ENCODE measurements at places on chromosomes 12 and 14.
A peak's percentile ranks its signal among the peaks of the same experiment; 100 is the strongest.

DNA sequence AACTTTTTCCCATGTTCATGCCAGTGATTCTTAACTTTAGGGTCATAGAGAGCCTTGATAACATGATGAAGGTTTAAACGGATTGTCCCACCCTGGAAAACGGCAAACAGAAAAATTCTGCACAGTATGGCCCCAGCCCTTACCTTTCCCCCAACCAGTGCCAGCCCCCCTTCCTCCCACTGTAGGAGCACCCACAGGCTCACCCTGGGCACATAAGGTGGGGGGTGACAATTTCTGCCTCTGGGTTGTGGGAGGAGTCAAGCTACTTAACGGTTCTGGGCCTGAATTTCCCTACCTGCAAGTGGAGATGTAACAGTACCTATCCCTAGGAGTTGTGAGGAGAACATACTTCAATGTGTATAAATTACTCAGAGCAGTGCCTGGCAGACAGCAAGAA lies 18.0 kb downstream of the XRCC3 start:
- no peak for DNase-seq

- DNase-seq = no peak
Observed at GRCh38 chr12:13745111-13745860, 236.1 kb downstream of the GRIN2B start.

DNA sequence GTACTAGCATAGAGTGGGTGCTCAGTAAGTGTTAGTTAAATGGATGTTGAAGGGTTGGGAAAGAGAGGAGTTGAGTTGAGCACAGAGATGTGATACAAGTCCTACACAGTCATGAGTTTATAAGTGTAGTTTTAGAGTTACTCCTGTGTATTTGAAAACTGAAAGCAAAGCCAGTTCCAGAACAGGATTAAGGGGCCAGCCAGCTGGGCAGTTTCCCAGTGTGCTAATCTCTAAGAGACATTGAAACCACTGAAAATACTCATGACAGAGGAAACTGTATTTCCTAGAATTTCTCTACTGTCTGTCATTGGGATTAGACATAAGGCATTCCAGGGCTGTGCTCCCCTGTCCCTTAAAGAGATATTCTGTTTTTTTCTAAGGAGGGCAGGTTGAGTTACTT lies 101.0 kb downstream of the DERA start:
- DNase-seq = peak; percentile 78

DNA sequence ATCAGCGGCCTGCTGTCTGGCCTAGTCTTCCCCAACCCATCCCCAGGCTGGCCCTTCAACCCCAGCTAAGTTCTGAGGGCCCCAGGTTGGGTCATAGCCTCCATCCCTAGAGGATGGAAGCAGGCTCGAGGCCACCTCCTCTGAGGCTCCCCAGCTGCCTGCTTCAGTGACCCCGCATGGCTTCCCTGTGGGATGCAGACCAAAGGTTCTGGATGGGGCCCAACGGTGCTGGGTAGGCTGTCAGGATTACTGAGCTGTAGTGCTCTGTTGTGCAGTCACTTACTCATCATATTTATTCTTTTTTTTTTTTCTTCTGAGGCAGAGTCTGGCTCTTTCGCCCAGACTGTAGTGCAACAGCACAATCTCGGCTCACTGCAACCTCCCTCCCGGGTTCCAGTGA lies 92.0 kb downstream of the IRF2BPL start:
- DNase-seq = no peak

DNA sequence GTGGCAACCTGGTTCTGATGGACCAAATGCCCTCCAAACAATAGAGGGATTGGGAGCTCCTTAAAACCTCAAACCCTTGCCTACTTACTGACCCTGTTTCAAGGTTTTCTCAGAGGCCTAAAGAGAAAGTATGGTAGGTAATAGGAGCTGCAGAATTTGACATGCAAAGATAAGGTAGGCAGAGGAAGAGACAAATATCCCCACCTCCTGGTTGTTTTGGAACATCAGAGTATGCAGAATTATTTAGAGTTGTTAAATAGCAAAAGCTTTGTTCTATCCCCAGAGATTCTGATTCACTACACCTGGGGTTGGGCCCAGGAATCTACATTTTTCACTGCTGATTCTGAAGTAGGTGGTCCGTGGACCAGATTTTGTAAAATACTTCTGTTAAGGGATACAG lies 421.2 kb downstream of the SOX5 start:
- no peak for DNase-seq

DNA sequence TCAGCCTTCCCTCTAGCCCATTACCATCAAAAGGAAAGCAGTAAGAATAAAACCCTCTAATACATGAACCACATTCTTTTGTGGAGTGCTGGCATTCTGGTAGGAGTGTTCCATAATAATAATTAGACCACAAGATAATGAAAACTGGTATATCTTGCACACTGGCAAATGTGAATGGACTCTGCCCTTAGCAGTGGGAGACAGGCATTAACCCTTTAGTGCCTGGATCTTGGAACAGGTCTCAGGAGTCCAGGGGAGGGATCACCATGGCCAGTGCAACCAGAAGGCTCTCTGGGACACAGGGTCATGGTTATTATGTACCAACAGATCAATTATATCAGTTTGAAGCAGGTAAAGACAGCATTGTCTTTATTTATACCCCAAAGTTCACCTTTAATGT lies 387.5 kb upstream of the TMPO start:
- no peak for DNase-seq

DNA sequence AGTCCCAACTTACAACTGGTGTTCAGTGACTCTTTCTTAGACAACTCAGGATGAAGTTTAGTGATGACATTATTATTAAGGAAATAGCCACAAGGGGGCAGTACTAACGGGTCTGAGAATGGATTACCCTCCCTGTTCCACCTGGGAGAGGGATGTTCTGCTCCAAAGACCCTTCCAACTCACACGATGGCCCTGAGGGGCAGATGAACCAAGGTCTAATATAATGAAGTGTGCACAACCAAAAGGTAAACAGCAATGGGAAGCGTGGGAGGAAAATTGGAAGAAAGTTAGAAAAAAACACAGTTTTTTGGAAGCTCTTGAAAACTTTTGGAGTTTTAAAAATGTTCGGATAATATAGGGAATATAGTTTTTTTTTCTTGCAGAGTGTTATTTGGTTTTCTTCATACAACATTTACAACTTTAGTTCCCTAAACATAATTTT lies 24.0 kb downstream of the FGF6 start:
- DNase-seq = no peak

GRCh38 chr12:48768736-48769135 lies 20.2 kb downstream of the ADCY6 start:
- DNase-seq = no peak

DNA sequence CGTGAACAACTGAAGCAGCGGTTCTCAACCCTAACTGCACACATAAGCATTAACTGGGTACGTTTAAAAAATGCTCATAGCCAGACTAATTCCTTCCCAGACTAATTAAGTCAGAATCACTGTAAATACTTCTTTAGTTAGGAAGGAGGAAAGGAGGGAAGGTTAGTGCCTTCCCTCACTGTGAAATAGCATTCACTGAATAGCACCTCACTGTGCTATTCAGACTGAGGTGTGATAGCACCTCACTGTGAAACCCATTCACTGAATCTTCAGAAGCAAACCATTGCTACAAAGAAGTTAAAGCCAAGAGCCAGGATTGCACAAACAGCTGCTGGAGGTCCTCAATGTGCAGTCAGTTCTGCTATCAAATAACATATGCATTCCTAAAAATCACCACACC lies 58.8 kb downstream of the RTN1 start:
- no peak for DNase-seq

GRCh38 chr12:121701667-121702277 lies 10.8 kb upstream of the TMEM120B start:
- no peak for DNase-seq

GRCh38 chr14:96112032-96112431 lies 72.9 kb downstream of the C14orf132 start:
- DNase-seq = no peak

DNA sequence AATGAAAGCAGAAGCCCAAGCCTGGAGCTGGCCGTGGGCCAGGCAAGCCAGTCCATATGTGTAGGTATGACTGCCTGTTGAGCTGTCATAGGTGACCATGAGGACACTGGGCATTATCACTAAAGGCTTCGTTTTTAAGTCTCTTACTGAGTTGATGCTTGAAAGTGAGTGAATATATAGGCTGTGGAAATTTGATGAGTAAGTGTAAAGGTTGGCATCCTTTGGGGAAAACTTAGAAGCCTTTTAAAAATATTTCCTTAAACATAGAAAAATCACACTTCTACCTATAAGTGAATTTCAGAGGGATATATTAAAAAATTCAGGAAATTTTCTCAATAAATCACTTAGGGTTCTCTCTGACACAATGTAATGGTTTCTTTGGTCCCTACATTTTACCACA lies 396.5 kb downstream of the FOXG1 start:
- no peak for DNase-seq

DNA sequence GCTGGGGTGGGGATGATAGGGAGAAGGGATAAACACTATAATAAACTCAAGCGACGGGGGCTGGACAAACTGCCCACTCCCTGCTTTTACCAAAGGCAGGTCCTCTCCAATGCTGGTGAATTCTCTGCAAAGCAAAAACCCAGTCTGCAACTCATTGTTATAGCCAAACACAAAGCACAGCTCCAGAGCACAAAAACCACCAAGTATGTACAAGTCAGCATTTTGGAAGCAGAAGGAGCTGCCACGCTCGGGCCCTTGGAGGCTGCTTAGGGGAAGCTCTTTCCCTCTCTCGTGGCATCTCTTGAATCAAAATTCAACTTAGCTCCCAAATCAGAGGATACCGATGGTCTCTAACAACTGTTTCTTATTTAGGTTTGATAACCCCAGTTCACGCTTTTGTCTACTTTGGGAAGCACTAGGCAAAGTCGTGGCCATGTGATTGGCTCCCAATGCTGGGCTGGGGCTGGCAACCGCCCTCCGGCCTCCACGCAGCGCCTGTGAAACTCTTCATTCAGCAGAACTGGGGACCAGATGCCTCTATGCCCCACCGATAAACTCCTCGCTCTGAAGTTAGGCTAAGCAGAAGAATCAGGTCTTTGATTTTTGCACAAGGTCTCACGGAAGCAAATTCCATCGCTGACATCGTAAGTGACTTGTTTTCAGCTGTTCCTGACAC lies 158.5 kb upstream of the FOXN3 start:
- no peak for DNase-seq

DNA sequence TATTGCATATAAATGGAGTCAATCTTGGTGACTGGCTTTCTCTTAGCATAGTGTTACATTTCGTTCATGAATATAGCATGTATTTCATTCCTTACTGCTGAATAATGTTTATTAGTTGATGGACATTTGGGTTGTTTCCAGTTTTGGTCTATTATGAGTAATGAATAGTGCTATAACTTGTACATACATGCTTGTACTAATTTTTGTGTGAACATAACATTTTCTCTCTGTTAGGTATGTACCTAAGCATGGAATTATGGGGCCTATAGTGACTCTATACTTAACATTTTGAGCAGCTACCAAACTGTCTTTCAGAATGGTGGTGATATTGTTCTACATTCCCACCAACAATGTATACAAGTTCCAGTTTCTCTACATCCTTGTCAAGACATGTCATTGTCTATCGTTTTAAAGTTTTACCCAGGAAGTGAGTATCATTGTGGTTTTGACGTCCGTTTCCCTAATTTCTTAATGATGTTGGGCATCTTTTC lies 23.1 kb downstream of the ATP2A2 start:
- no peak for DNase-seq

DNA sequence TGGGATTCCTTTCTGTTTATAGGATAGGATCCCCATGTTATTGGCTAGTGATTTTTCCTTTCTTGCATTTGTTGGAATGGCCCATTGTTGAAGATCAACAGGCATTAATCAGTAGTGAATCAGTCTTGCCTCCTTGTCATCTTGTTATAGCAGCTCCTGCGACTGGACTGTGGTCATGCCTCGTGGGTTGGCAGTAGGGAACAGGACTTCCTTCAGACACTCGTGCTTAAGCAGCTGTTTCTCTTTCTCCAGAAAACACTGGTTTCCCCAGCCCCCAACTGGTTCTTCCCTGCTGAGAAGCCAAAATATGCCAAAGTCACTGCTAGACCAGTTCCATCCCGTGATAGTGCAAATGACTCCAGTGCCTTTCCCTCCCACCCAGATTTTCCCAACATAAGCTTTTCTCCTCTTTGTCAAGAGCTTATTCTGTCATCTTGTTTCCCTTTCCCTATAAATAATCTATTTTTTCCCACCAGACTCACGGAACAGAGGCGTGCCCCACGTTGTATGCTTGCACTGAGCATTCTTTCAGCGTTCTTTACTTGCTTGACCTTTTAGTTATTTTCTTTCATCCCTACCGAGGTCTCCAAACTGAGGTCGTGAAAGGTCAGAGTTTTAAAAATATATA lies 83.5 kb downstream of the SAMD4A start:
- DNase-seq = no peak

DNA sequence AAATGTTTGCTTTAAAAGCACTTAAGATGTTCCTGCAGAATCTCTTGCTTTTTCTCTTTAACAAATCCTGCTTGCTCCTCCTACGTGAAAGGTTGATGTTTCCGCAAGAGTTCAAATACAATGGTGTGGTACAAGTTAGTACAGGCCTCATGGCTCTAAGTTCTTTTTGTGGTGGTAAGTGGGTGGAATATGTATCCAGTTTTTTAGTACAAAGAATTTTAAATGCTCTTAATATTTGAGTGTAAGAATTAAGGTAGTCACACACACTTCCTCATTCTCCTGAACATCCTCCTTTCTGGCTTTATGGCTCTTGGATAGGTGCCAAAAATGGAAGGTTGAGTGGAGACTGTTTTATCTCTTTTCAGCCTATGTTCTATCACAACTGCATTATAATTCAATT lies 1.8 kb downstream of the OTOGL start:
- no peak for DNase-seq

- no peak for DNase-seq
Observed at GRCh38 chr14:32197919-32198318, 3.9 kb upstream of the RNU6-7 start.

DNA sequence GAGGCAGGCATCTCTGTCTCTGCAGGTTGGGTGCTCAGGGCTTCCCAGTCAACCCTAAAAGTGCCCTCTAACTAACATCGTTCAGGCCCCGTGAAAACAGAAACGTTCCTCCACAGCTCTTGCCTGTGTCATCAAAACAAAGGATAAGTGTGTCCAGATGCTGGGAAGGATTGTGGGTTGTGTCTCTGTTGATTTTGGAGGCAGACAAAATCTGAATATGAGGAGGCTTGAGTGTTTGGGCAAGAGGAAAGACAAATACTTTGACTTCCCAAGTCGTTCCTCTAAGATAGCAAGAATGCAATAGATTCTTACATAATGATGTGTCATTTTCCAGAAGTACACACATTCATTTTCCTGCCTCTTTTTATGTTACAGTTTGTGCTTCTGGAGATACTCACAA lies 52.9 kb downstream of the SERPINA3 start:
- DNase-seq = no peak

GRCh38 chr14:80047761-80048160 lies 163.5 kb downstream of the DIO2 start:
- DNase-seq = no peak

GRCh38 chr12:30268041-30268440 lies 427.6 kb downstream of the IPO8 start:
- no peak for DNase-seq

- no peak for DNase-seq
Observed at GRCh38 chr14:57617510-57617909, 123.9 kb upstream of the CCDC198 start.

DNA sequence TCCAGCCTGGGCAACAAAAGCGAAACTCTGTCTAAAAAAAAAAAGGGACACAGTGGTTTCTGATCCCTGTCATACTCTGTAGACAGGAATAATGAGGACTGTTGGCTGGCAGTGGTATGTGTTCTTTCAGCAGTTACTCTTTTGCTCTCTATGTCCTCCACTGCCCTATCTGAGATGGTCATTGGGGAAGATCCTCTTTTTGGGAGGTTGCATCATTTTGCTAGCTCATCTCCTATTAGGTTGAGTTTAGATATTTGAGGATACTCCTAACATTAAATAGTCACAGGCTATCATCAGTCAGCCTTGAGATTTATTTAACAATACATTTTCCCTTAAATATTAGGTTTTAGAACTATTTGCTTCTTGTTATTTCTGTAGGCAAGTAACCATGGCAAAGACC lies 5.9 kb upstream of the CCDC91 start:
- DNase-seq = no peak

Data from Right ventricle myocardium inferior (tissue), 1 donor.